SJSA1 (cell line): ENCODE measurements at places on chromosomes 13 and 19. TPM values are rescaled to one million over a fixed set of nuclear protein-coding genes. Genes with fewer than 3 reads are reported as not detected.

GRCh38 chr19:43519436-43520088 lies 7.4 kb downstream of the ETHE1 start:
- DNase-seq: peak; percentile 87

GRCh38 chr13:40402931-40403431 lies 263.5 kb downstream of the FOXO1 start:
- DNase-seq: peak; percentile 60

DNA sequence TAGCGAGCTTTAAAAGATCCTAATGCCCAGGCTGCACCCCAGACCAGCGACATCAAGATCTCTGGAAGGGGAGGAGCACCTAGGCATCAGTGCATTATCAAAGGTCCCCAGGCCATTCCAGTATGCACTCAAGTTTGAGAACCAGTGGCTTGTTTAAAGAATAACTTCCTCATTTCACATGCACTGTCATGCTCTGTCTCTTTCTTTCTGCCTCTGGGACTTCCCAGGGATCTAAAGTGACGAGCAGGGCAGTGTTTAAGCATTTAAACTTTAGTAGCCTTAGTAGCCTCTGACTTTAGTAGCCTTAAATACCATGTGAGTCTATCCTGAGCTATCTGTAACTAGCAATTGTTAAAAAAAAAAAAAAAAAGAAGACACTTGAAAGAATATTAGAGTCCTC lies 8.9 kb upstream of the FARP1 start:
- DNase-seq: no peak

U2AF1L4 gene
- total RNA-seq: 4.8 and 17.6 TPM in 2 replicates

KLF2 gene
- 12.6 and 15.2 TPM in 2 replicates for total RNA-seq

RGL3 gene
- total RNA-seq: 0.22 TPM in 1 of 2 replicates, not detected in the other

GRCh38 chr19:29578349-29578748 lies 27.7 kb upstream of the POP4 start:
- no peak for DNase-seq
